Activated gamma-delta T cell (primary cell): ENCODE measurements at places on chromosomes 11 and 22.

- no peak for DNase-seq
These were observed 32.8 kb downstream of the CELSR1 start for GRCh38 chr22:46504584-46504983.

GRCh38 chr22:27746918-27747317 lies 54.6 kb downstream of the MN1 start:
- no peak for DNase-seq

- no peak for DNase-seq
These were observed 443 bp upstream of the CELF1 start for GRCh38 chr11:47553406-47553743.

DNA sequence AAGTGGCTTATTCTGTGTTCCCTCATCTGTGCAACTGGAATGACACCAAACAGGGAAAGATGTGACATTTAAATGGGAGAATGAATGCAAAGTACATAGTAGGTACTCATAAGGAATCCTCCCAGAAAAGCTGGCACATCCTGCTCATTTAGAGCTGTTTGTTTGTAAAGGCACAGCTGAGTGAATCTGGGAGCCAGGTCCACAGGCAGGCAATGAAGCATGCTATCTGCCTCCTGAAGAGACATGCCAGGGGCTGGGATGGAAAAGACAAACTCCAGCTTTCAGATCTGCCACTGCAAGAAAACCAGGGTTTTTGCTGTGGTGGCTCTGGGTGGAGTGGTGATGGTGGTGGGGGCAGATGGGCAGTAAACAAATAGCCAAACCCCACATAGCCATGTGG lies 150.1 kb downstream of the TENM4 start:
- DNase-seq: no peak
